ENCODE measurements at places on chromosomes 13 and 19.
A peak's percentile ranks its signal among the peaks of the same experiment; 100 is the strongest.

DNA sequence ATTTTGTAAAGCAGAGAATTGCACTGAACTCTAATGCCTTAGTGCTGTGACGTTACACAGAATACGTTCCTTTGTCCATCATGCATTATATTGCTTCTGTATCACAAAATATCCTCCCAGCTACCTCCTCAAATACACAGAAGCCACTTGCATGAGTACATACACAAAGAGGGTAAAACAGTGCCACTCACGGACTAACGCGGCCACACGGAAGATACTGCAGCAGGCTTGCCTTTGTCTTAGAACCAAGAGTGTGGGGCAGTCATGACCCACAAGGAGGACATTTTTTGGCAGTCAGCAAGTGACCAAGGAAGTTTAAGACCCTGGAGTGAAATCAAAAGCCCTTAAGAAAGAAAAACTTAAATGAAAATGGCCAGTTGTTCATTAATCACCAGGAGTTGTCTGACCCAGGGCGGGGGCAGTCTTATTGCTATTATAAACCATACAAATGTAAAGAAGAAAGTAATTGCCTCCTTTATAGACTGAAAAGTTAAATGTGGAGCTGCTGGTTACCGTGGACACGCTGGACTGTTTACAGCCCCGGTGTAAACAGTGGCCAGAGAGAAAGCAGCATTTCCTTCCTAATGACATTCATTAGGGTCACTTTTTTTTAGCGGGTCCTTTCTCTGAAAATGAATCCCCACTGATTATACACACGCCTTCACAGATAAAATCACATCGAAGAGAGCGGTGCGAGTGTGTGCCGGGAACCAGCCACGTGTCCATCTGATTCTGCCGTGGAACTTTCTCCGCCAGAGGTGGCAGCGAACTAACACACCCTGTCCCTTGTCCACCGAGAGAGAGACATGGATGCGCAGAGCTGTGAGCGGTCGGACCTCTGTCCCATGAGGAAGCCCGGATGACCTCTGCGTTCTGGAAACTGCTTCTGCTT, 66.8 kb downstream of the SOX1 start:
- no peak for DNase-seq

DNA sequence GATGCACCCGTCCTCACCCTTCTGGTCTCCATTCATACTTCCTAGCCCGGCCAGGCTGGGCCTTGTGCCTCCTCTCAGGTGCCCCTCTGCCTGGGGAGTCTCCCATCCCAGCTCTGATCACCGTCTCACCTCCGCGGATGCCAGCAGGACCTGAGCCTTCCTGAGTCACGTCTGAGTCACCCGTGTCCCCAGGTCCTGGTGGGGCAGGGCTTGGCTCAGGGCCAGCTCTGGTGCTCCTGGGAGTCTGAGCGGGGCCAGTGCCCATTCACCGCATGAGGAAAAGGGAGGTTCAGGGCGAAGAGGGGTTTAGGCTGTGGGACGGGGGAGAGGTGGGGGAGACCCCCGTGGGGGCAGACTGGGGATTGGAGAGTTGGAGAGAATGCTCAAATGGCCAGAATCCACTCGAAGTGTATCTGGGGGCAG, 593 bp downstream of the ATP8B3 start:
- DNase-seq: peak; percentile 92

- DNase-seq: no peak
Observed at GRCh38 chr13:110635405-110636002, 20.2 kb downstream of the NAXD start.

- DNase-seq: no peak
Observed at GRCh38 chr13:74794147-74794546, 659.9 kb upstream of the KLF12 start.

DNA sequence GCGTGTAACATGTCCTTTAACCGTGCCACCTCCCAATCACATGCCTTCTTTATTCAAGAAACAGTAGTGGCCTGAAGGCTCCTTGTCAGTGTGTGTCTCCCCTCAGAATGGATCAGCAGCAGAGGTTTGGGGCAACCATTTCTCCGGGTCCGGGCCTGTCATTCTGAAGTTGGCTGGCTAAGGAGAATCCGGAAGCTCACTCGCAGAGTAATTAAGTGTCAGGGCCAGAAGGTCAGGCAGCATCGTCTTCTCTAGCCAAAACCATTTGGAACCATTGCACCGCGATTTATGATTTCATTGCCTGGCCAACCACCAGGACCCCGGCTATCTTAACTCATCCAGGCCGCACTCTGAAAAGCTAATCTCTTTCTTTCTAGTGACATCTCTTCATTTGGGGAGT, 550.8 kb downstream of the EFNB2 start:
- no peak for DNase-seq

GRCh38 chr13:108728370-108728769, 99.0 kb downstream of the MYO16 start:
- DNase-seq: no peak

- no peak for DNase-seq
Observed at GRCh38 chr19:18295034-18295451, 13.6 kb upstream of the JUND start.

DNA sequence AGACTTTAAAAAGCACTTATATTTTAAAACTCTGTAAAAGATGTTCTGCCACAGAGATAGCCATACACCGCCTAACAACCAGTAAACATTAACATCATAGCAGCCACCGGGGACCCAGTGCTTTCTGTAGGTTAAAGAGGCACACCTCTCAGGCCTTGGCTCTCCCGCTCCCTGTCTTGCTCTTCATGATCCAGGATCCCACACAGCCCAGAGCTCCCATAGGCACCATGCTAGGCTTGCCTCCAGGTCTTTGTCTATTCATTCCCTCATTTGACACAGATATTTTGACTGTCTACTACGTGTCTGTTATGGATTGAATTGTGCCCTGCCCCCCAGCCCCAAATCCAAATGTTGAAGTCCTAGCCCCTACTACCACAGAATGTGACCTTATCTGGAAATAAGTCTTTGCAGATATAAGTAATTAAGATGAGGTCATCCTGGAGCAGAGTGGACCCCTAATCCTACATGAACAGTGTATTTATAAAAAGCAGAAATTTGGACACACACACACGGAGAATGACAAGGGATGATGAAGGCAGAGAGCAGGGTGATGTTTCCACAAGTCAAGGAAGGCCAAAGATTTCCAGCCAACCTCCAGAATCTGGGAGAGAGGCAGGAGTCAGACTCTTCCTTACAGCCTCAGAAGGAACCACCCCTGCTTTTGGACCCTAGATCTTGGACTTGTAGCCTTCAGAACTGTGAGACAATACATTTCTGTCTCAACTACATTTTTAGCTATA, 272.6 kb downstream of the DNAJC15 start:
- no peak for DNase-seq

- no peak for DNase-seq
Observed at GRCh38 chr13:46679369-46680120, 117.4 kb downstream of the ESD start.

GRCh38 chr19:47417107-47417745, 2.1 kb downstream of the MEIS3 start:
- no peak for DNase-seq

DNA sequence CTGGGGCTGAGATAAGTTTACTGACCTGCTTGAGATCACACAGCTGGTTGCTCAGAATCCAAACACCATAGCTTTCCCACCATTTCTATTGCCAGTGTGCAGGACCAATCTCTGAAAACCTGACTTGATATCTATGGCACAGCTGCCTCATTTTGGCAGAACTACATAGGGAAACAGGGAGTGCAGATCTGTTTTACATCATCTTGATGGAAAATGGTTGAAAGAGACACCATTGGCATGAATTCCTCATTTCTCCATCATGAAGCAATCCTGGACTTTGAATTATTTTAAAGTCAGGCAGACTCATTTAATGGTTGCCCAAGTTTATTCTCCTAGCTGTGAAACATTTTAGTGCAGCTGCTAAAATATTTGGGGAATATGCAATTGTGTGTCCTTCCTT, 1628.2 kb upstream of the SLC10A2 start:
- DNase-seq: no peak

- peak; percentile 79 for DNase-seq
Observed at GRCh38 chr19:49506575-49507105, 5.8 kb upstream of the FCGRT start.

GRCh38 chr19:17843908-17844490, 3.8 kb downstream of the JAK3 start:
- DNase-seq: no peak

- DNase-seq: peak; percentile 25
Observed at GRCh38 chr19:53898636-53899341, 10.3 kb upstream of the CACNG7 start.
